ENCODE measurements at places on chromosomes 2 and 18.

DNA sequence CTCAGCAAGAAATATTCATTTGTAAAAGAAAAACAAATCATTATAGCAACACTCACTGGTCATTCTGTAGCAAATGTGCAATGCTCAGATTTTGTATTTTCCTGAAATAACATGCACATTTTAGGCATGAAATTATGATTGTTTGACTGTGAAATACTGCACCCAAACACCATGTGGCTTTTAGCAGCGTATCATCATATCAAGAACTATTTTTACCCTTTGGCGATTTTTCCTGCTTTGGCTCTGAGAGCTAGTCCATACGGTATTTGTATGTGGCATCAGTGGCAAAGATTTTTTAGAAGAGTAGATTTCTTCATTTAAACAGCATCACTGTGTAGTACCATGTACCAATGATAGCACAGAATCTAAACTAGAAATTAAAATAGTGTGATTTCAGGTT is 493.1 kb downstream of the NR4A2 start:
- no peak for DNase-seq

- DNase-seq = no peak
These were observed 15.4 kb downstream of the HJURP start for GRCh38 chr2:233838726-233839446.

GRCh38 chr2:240127191-240127750 is 8.8 kb downstream of the COPS9 start:
- no peak for DNase-seq

DNA sequence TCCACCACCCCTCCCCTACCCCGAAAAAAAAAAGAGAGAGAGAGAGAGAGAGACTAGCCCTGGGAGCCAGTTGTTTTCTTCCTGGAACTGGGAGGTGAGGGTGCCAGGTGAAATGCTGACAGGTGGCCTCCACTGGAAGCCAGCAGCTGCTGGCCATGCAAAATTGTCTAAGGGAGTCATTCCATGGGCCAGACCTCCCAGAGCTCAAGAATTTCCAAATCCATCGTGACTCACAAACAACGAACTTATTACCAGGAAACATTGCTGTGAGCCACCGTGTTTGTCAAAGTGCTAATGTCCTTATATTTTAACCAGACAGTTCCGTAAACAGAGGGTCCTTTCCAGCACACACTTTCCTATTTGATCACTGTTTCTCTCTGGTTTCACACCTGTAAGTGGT is 68.5 kb upstream of the PID1 start:
- DNase-seq = no peak

GRCh38 chr2:185215497-185215896 is 523.1 kb upstream of the FSIP2 start:
- DNase-seq = no peak

GRCh38 chr2:136221026-136221425 is 103.1 kb upstream of the CXCR4 start:
- no peak for DNase-seq

- DNase-seq = no peak
These were observed 43.7 kb upstream of the NAT8 start for GRCh38 chr2:73685764-73686438.

GRCh38 chr2:11175293-11175795 is 20.1 kb downstream of the SLC66A3 start:
- DNase-seq = no peak

GRCh38 chr2:234632527-234633391 is 135.9 kb upstream of the ARL4C start:
- DNase-seq = no peak

GRCh38 chr2:170227507-170227947 is 49.6 kb downstream of the MYO3B start:
- DNase-seq = no peak

DNA sequence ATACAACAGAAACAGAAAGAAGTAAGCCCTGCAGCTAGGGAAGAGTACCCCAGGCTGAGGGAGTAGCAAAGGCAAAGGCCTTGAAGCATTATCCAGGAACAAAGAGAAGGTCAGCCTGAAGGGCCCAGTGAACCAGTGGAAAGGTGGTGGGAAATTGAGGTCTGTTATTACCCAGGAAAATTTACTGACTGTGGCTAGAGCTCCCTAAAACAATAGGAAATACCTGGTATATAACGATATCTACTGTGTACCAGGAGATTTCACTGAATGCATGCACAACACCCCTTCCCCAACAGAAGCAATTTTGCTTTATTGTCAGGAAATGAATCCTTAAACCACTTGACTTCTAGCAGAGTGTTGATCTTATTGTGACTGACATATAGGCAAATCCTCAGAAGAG is 365.3 kb downstream of the ERBB4 start:
- DNase-seq = no peak

GRCh38 chr2:168432565-168433186 is 23.4 kb upstream of the CERS6 start:
- no peak for DNase-seq

DNA sequence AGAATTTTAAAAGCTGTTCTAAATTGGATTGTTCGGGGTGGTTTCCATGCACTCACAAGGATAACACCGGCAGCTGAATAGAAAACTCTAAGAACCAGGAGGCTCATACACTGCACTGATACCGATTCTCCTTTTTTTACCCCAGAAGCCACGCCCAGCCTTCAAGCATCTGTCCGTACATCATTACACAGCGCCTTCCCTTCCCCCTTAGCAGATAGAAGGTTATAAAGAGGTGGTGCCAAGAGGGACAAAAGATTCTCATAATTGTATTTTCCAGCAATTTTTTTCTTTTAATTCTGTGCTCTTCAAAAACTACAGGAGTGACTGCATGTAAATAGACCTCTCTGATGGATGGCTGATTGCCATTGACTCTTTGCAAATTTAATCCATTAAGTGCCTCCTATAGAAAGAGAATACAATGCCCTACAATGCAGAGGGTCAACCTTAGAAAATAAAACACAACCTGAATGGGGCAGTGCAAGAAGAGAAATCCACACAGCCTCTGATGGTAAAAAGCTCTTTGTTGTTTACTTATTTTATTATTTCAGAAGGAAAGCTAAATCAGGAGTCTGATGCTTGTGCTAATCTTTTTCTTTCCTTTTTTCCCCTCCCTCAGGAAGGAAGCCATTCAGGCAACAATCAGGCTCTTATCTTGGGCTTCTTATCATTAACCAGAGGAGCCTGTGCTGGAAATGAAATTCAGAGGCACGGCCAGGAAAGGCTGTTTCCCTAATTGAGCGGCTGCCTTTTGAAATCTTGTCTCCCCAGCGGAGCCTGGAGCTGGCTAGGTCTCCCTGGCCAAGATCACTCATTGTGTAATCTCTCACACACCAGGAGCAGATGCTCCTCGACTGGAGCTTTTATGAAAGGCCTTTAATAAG is 198.9 kb upstream of the NABP1 start:
- no peak for DNase-seq

DNA sequence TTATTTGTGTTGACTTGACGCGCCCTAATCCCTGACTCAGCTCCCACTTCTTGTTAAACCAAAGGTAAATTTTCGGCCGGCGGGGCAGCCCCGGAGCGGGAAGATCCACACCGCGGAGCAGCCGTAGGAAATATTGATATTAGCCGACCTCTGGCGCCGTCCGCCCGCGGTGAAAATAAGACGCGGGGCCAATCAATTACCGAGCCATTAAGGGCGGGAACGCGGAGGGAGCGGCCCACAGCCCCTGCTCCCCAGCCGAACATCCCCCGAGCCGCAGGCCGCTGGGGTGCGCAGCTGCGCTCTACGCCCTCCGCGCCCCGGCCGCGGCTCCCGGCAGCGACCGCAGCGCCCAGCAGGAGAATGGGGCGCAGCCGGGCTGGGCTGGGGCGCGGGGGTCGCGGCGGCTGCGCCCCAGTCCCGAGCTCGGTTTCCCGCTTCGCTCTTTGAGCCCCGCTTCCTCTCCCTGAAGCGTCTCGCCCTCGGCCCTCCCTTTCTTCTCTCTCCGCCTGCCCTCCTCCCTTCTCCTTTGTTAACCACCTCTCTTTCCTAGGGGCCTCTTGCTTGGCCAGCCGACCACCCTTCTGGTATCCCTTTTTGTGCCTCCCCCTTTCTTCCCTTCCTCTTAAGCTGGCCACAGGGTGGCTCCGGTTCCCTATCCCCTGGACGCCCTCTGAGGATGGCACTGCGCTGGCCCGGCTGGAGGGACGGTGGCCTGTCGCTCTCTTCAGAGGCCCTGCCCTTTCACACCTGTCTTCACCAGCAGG is 40.9 kb downstream of the CELF4 start:
- DNase-seq = no peak

DNA sequence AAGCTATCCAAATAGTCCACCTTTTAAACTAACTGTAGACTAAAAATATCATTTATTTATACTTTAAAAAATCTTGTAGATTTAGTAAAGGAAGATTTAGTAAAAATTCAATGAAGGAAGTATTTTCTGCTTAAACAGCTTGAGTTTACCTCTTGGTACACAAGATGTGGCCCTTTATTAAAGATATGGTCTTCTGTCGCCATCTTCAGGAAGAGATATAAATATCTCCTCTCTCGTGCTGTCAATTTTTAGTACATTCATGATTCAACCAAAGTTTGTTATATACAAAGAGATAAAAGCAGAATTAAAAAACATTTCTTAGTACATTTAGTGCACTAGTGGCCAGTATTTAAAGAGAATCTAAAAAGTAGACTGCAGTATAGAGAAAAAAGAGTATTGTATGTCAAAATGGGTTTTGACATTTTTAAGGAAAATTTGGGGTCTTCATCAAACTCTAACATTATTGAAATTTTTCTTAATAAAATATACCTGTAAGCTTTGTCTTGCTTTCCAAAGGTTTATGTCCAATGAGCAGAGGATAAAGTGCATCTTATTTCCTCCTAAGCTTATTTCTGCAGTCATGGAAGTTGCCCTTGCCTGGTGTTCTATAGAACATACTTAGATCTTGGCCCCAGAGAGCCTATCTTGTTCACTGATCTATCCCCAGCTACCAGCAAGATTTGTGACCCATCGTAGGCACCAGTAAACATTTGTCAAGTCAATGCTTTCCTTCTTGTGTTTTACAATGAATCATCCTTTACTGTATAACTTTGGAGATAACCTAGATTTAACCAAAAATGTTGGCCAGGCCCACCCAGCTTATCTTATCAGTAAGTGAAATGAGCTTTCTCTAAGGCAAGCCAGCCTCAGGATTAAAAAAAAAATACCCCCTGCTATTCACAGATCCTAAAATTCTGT is 18.5 kb upstream of the EML6 start:
- no peak for DNase-seq

DNA sequence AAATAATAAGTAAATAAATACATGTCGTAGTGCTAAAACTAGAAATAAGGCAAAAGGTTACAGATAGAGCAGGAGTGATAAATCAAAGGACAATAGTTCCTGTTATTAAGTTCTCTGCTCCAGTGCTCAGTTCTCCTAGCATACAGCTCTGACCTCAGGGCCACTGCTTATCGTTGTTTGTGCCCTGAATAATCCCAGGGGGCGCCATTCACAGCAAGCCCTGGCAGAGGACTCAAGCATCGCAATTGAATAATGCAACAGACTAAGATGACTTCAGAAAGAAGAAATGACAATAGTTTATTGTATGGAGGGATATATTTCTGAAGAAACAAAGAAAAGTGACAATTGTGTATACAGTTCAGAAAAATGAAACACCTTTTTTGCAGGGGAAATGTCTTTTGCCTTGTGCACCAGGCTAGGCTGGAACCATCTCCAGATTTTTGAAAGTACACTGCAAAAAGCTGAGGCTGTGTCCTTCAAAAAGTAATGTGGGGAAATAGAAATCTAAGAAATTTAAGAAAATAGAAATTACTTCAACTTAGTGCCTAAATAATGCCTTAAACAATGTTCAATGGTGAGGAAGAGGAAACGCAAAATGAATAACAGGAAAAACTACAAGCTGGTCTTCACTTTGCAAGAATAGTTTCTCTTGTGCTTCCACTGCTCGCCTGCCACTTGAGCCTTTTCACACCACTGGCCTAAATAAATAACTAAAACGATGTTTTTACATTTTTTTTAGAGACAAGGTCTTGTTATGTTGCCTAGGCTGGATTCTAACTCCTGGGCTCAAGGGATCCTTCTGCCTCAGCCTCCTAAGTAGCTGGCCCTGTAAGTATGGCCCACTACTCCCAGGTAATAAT is 19.0 kb upstream of the CCNYL1 start:
- DNase-seq = peak; percentile 11

DNA sequence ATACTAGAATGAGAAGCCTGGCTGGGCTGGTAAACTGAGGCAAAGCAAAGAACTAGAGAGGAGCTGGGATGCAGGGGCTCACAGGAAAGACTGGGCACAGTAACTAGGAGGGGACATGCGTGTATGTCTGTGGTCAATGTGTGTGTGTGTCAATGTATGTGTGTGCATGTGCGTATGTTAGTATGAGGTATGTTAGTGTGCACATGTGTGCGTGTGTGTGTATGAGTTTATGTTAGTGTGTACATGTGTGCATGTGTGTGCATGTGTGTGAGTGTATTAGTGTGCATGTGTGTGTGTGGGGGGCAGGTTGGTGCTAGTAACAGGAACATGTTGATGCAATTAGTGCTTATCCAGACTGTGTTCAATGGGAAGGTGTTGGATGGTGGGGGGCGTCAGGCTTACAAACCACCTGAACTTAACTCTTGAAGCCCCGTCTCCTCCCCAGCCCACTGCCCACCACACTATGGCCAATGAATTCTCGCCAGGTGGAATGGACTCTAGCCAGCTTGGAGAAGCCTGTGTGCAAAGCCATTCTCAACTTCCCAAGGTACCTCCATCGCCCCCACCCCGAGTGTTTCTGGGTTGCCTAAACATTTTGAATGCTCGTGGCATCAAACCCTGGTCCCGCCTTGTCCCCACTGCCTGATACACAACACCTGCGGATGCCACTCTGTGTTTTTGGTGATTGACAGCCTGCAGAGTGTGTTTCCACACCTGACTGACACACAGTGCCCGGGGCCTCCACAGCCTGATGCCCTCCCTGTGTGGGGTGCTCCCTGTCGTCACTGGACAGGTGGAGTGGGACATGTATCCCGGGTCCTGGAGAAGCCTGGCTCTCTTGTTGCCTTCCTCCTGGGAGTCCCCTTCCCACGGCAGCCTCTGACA is 90.1 kb upstream of the ASB18 start:
- DNase-seq = no peak

GRCh38 chr2:100054426-100054825 is 88.0 kb downstream of the AFF3 start:
- DNase-seq = no peak

GRCh38 chr18:78903436-78904178 is 76.0 kb upstream of the SALL3 start:
- no peak for DNase-seq

DNA sequence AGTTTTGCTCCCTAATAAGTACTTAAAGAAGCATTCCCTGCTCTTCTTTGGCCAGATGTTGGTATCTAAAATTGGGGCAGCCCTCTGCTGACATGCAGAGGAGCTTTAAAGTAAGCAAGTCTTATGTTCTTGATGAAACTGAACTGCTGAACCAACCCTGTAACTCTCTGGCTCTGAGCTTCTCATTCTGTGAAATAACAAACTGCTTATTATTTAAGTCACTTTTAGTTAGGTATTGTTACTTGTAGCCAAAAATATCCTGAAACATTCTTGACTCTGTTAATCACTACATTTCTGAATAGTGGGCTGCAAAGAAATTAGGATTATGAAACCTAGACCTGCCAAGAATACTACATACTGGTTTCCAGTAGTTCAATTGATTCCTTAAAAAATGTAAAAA is 15.5 kb downstream of the PPP3R1 start:
- no peak for DNase-seq

GRCh38 chr2:169659320-169659719 is 34.9 kb downstream of the CFAP210 start:
- DNase-seq = no peak

All from hypothalamus (tissue), 51 donors.